Mononuclear cell (primary cell): ENCODE measurements at places on chromosomes 12 and 14. TPM values are rescaled to one million over a fixed set of nuclear protein-coding genes. Genes with fewer than 3 reads are reported as not detected.

Gene RPS6KL1
- 3.4 TPM for total RNA-seq

Gene PDZRN4
- total RNA-seq = not detected

Gene CFAP54
- 0.21 TPM for total RNA-seq

Gene SIX1
- total RNA-seq = not detected

Gene RIMBP2
- total RNA-seq = not detected

Gene RDH16
- 0.42 TPM for total RNA-seq

Gene SIRT4
- total RNA-seq = 0.10 TPM
